Naive thymus-derived CD4-positive, alpha-beta T cell (primary cell): ENCODE measurements at places on chromosomes 2 and 18. TPM values are rescaled to one million over a fixed set of nuclear protein-coding genes. Genes with fewer than 3 reads are reported as not detected.

The LCT gene
- not detected for total RNA-seq

The SERPINB4 gene
- not detected for total RNA-seq

The FOXI3 gene
- not detected for total RNA-seq

The SULT1C4 gene
- total RNA-seq: not detected

The UBXN4 gene
- total RNA-seq: 158 TPM

The CRACDL gene
- total RNA-seq: 0.79 TPM

The TXNDC2 gene
- not detected for total RNA-seq

The ANKRD62 gene
- not detected for total RNA-seq

The GKN2 gene
- not detected for total RNA-seq

The YWHAQ gene
- total RNA-seq: 83.3 TPM

The STPG4 gene
- total RNA-seq: 0.24 TPM

The DYNC1I2 gene
- total RNA-seq: 21.5 TPM

The SPDYA gene
- total RNA-seq: 4.6 TPM

The CFAP65 gene
- total RNA-seq: not detected

The SCG2 gene
- total RNA-seq: 0.12 TPM in 1 of 2 replicates, not detected in the other

The TUBA4B gene
- total RNA-seq: not detected

The TMEM37 gene
- 0.37 TPM for total RNA-seq

The REG3G gene
- total RNA-seq: not detected

The SNED1 gene
- total RNA-seq: 120 TPM

The XRCC5 gene
- 184 TPM for total RNA-seq

The UPP2 gene
- total RNA-seq: not detected

The SCYGR7 gene
- total RNA-seq: not detected in 2 replicates

The CFAP53 gene
- total RNA-seq: 1.8 TPM

The ADNP2 gene
- total RNA-seq: 18.4 TPM
